T-helper 1 cell (primary cell): ENCODE measurements at places on chromosomes 7 and 10.

- DNase-seq = no peak
These were observed 366.9 kb downstream of the PHTF2 start for GRCh38 chr7:78165454-78165853.

DNA sequence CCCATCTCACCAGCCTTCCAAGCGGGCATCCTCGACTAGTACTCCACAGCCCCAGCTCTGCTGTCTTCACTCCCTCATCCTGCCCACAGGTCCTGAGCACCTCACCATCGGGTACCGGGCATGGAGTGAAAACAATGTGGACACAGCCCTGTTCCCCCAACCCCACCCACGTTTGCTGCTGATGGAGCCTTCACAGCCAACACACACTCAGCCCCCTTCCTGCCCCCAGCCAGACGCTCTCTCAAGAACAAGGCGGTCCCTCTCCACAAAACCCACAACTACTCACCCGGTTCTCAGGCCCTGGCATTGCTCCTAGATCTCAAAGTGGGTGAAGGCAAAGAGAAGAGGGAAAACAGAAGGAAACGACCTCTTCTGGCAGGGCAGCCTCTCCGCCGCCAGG, 56.1 kb downstream of the SLIT1 start:
- no peak for DNase-seq

DNA sequence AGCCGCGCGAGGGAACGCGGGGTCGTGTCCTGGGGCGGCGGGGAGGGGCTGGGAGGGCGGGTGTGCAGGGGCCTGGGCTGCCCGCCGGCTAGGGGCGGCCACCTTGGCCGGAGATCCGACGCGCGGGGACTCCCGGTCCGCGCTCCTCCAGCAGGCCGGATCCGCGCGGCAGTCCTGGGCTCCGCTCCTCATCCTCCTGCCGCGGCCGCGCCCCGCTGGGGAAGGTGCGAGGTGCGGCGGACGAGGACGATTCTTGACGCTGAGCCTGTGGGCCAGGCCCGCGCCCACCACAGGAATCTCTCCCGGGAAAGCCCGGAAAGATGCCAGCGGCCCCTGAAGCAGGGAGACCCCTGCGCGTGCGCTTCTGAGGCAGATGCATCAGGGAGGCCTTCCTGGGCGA, 6.6 kb upstream of the OGDHL start:
- no peak for DNase-seq

DNA sequence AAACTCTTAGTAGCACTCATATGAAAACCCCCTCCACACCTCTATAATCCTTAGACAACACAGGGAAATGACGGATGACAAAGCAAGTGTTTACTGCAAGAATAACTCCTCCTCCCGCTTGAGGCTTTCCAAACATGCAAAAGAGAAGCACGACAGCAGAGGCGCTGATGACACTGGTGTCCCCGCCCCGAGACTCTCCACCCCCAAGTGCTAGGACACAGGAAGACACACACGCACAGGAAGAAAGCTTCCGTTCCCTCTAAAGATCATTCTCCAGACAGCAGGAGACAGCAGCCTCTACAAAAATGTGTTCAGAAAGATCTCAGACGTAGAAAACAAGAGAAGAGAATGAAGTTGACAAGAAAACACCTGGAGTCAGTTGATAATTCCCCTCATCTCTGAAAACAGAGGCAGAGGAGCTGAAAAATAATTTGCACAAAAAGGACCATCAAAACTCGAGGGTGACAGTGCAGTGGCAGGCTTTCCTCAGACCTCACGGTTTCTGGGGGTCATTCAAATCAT, 90.2 kb downstream of the DLG5 start:
- DNase-seq = peak; percentile 66

DNA sequence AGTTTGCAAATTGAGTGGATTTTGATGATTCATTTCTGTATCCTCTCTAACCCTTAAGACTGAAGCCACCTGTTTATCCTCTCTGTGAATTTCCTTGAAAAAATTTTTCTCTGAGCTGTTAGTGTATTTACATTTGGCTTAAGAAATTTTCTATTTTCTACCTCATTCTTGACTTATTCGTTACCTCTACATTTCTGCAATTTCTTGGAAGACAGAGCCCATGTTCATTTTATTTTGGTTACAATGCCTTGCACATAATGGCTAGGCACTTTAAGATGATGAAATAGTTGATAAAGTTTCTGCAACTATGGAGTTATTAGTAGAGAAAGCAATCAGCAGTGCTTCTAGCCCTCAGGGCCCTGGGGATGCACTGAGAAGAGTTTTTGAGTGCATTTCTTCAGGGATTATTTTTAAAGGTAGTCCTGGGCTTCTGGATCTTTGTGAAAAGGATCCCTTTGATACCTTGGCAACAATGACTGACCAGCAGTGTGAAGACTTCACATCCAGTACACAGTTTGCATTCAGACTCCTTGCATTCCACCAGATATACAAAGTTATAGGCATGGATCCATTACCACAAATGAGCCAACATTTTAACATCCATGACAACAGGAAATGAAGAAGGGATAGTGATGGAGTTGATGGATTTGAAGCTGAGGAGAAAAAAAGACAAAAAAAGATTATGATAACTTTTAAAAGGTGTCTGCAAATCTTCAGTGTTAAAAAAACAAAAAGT, 68.2 kb downstream of the CH25H start:
- no peak for DNase-seq

DNA sequence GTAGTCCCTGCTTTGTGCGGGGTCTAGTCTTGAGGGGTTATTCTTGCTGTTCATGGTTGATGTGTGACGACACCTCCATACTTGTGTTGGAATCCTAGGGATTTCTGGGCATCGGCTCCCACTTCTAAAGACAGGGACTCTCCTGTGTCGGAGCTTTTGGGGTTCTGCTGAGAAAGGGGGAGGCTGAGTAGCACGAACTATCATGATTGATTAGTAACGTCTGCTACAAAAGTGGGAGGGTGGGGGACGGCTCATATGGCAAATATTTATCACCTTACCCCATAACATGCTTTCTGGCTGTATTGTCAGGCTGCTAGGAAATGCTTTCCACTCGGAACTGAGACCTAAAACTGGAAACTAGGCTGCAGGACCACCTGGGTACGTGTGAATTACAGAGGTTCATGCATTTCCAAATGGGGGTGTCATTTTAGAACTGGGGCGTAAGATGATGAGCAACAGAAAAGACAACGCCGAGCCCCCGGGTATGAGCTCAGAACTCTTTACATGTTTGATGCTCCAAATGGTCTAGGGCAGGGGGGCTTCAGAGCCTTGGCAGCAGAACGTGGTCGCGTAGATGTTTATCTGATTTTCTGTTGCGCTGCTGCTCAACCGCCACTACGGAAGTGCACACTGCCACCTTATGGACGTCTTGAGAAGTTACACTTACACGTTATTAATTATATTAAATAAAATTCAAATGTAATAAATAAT, 15.1 kb upstream of the NME8 start:
- DNase-seq = peak; percentile 17

DNA sequence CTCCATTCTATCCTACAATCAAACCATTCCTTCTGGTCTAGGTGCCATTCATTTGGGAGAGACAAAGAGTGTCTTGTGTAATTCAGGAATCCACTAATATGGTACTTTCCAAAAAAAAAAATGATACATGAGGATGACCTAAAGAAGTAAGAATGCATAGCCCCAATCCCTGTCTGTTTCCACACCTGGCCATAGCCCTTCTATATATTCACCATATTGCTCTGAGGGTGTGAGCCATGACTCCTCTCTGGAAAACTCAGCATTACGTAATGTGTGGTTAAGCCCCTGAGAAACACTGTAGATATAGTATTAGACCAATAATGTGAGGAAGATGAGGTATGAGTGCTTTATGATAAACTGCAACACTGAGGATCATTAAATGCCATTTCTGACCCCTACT, 592.7 kb downstream of the INHBA start:
- DNase-seq = no peak

DNA sequence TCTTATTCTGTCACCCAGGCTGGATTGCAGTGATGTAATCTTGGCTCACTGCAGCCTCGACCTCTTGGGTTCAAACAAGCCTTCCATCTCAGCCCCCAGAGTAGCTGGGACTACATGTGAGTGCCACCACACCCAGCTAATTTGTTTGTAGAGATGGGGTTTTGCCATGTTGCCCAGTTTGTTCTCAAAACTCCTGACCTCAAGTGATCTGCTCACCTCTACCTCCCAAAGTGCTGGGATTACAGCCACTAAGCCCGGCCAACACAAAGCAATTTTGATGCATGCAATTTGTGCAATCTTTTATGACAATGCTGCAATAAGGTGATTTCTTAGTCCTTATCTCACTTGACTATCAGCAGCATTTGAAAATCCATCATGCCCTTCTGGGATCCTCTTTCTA, 333.1 kb downstream of the FRMD4A start:
- no peak for DNase-seq

- DNase-seq = no peak
These were observed 49.1 kb upstream of the BTBD16 start for GRCh38 chr10:122221958-122222357.

GRCh38 chr7:830069-830468, 2.2 kb upstream of the SUN1 start:
- DNase-seq = no peak

DNA sequence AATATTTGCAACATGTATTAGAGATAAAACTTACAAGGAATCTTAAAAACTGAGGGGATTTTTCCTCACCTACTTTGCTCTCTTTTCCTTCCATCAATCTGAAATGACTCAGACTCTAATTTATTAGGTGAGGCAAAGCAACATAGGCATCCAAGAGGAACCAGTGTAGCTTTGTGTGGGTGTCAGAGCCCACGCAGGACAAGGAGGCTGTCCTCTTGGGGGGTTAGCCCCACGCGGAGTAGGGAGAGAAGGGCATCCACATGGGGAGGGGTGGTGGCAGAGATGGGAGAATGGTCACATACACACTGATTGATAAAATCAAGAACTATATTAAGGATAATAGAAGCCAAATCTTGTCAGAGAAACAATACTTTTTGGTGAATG, 33.8 kb upstream of the ARMS2 start:
- no peak for DNase-seq

DNA sequence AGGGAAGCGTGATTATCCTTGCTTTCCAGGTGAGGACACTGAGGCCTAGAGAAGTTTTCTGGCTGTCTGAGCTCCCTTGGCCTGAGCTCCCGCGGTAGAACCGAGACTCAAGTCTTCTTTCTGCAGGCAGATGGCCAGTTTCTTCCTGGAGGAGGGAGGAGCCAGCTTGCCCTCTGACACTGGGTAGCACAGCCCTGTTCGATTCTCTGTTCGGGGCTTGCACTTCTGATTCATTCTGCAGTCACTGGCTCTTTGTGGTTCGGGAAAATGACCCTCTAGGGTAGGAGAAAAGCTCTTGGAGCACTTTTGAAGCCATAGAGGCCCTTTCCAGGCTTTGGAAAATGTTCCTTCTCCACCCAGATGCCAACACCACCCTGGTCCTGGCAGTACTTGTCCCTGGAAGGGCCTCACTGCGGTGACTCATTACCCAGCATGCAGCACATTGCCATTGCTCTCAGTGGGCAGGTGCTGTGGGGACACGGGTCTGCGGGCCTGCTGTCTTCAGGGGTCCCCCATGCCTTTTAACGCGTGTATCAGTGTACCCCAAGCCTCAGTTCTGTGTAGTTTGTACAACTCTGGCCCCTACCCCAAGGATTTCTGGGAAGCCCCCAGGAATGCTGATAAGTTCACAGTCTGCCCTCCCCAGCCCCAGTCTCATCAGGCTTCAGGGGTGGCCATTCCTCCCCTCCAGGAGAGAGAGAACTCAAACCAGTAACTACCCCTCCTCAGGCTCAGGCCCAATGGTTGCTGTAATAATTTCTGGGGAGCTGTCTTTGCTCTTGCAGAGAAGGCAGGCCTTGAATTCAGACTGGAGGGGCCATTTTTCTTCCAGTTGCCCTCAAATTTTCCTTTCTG, 11.9 kb downstream of the CHST3 start:
- DNase-seq = no peak
